ENCODE measurements at places on chromosomes 12 and 14.

- DNase-seq, result no peak
These were observed 201.7 kb downstream of the SNAPC1 start for GRCh38 chr14:61963926-61964325.

- DNase-seq, result no peak
These were observed 124.2 kb downstream of the NPAS3 start for GRCh38 chr14:33062881-33063280.

- DNase-seq, result no peak
These were observed 37.8 kb downstream of the HELB start for GRCh38 chr12:66340131-66340530.

GRCh38 chr12:92216092-92216491, 70.4 kb upstream of the BTG1 start:
- DNase-seq, result no peak

- no peak for DNase-seq
These were observed 4.8 kb downstream of the SCNN1A start for GRCh38 chr12:6370576-6370935.

DNA sequence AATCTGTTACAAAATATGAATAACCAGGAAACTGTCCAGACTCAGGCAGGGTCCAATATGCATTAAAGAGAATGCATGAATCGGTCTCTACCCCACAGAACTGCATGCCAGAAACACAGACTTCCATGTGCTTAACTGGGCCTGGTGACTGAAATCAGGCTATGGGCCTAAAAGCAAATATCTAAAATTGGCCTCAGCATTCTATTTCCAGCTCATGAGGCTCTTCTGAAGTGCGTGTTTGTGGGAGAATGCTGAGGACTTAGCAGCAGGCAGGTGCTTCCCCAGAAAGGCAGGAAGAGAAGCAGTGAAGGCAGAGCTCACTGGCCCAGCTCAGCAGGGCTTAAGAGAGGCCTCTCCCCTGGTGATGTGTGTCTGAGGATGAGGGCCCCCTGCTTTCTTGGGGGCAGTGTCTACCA, 48.5 kb downstream of the ADGRD1 start:
- DNase-seq, result no peak

DNA sequence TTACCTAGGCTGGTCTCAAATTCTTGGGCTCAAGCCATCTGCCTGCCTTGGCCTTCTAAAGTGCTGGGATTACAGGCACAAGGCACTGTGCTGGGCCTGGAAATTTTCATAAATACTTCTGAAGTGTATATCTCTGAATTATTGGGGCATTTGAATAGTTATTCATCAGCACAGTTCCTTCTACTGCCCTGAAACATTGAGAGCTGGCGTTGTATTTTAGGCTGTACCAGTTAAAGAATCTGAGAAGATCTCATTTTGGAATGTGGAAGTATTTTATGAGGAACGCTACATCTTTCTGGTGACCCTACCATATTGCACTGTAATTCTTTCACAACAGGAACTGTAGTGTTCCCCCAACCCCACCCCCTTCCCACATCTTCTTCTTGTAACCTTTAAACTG, 349.0 kb upstream of the RGS6 start:
- DNase-seq, result no peak

DNA sequence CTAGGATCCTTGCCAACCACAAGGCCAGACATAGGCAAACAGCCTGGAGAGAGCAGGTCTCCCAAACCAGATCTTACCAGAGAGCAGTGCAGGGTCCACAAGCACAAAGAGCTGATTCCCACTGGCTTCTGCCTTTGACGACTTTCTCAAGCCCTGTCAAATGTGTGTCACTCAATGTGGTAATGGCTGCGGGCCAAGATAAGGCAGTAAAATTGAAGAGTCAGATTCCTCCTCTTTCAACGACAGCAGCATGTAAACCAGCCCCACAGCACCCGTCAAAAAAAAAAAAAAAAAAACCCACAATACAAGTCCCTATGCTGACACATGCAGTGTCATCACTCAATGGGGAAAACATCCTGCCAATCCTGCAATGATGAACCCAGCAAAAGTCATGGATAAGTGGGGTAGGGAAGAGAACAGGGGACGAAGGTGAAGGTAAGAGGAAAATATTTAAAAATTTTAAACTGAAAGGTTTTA, at the start of gene STON2:
Gene STON2 (minus strand): TSS at position 123 of the 477 bp plus-strand sequence. CDS start 1,942 bp downstream, outside the sequence.
- no peak for DNase-seq

GRCh38 chr12:65632131-65632855, 192.0 kb upstream of the HMGA2 start:
- DNase-seq, result no peak

- no peak for DNase-seq
These were observed 41.6 kb downstream of the ITPR2 start for GRCh38 chr12:26791301-26791791.

- DNase-seq, result no peak
These were observed 11.3 kb upstream of the CDKN3 start for GRCh38 chr14:54385556-54385955.

GRCh38 chr12:57736741-57737466, 1.6 kb downstream of the AGAP2 start:
- DNase-seq, result no peak

GRCh38 chr12:14772946-14773345, 30.3 kb downstream of the WBP11 start:
- DNase-seq, result no peak

- no peak for DNase-seq
These were observed 48.7 kb downstream of the DLK1 start for GRCh38 chr14:100775351-100775830.

GRCh38 chr14:22432348-22432976, 156.6 kb downstream of the DAD1 start:
- no peak for DNase-seq

- no peak for DNase-seq
These were observed 23.3 kb downstream of the BMAL2 start for GRCh38 chr12:27355979-27356378.

- no peak for DNase-seq
These were observed 2.2 kb upstream of the SAV1 start for GRCh38 chr14:50670196-50670865.

DNA sequence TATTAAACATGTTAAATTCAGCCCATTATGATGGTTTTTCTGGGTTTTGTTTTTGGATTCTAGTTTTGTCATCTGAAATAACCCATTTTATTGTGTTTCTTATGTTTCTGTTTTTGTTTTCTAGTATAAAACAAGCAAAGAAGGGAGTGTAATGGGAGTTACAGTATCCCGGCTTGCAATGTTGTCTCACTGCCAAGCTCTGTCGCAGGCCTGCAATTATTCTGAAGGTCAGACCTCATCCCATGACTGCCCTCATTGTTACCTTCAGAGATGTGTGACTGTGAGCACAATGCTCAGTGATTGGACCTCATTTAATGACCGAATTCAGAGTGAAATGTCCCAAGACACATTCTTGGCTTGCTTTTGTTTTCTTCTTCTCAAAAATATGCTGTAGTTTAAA, 73.0 kb upstream of the ATF1 start:
- no peak for DNase-seq

DNA sequence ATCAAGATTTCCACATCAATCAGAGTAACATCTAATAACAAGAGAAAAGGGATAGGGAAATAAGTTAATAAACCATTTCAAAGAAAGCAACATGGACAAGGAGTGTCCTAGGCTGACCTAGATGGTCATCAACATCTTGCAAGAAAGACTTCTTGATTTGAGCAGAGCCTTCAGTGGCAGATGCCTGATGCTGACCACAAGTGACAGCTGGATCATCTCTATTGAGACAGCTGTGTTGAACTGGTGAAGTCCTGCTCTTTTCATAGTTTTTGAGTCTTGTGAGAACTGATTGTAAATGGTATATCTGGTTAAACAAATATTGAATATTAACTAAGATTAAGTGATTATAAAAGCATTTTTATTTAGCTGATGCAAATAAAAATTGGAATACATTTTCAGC, 1083.6 kb upstream of the LRFN5 start:
- DNase-seq, result no peak

DNA sequence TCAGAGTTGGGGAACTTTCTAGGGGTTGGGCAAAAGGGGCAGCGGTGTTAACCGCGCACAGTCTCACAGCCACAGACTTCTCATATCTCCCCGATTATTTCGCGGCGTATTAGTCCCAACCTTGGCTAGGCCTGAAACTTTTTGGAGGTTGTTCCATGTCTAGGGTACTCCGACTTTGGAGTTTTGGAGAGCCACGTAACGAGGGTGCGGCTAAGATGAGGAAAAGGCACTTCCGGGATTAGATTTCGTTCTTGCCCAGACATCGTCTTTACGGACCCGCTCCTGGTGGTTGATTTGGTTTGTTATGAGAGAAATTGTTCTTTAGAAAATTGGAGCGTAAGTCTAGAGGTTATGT, 513 bp downstream of the CCNK start:
- DNase-seq, result no peak

GRCh38 chr12:2326470-2326869, 273.7 kb downstream of the CACNA1C start:
- DNase-seq, result no peak

GRCh38 chr12:105084251-105085250, at the start of gene ALDH1L2:
Gene ALDH1L2 (minus strand): TSS chr12:105084458. CDS start chr12:105084436, 22 bp downstream.
- no peak for DNase-seq

DNA sequence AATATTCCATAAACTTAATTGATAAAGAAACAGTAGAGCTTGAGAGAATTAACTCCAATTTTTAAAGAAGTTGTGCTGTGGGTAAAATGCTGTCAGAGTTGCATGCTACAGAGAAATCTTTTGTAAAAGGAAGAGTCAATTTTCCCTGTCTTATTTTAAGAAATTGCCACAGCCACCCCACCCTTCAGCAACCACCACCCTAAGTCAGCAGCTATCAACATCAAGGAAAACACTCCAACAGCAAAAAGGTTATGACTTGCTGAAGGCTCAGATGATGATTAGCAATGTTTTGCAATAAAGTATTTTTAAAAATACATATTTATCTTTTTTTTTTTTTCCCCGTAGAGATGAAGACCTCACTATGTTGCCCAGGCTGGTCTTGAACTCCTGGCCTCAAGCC, 6.5 kb upstream of the DRAM1 start:
- no peak for DNase-seq

DNA sequence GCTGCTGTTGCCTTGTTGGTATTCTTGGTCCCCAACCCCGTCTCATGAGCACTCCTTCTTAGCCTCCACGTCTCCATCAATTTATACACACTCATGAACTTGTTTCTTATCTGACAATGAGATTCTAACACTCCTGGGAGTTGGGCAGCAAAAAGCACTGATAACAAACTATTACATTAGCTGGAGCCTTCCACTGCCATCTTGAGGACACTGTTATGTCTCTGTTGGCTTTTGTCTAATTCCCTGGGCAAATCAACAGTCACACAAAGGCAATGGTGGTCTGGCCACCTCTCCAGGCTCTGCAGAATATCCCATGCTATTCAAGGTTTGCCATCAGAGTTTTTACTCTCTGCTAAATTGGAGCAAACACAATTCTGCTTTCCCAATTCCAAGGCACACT, 117.8 kb upstream of the COCH start:
- no peak for DNase-seq

DNA sequence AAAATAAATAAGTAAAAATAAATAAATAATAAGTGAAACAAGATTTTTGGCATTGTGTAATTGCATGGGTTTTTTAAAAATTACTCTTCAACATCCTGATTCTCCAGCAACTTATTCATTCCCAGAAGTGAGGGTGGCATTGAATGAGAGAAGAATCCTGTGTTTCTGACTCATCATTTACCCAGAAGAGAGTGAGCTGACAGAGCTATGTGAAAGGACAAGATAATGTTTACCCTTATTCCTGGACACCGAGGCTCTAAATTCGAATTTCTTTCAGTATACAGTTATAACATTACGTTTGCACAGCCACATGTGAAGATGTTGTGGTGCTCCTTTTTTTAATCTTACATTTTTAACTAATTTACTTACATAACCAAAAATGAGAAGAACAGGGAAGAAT, 36.4 kb downstream of the BBS10 start:
- DNase-seq, result no peak

GRCh38 chr12:6768437-6768914, 2.3 kb downstream of the PTMS start:
- no peak for DNase-seq

GRCh38 chr14:37622231-37622923, 26.9 kb downstream of the TTC6 start:
- no peak for DNase-seq

DNA sequence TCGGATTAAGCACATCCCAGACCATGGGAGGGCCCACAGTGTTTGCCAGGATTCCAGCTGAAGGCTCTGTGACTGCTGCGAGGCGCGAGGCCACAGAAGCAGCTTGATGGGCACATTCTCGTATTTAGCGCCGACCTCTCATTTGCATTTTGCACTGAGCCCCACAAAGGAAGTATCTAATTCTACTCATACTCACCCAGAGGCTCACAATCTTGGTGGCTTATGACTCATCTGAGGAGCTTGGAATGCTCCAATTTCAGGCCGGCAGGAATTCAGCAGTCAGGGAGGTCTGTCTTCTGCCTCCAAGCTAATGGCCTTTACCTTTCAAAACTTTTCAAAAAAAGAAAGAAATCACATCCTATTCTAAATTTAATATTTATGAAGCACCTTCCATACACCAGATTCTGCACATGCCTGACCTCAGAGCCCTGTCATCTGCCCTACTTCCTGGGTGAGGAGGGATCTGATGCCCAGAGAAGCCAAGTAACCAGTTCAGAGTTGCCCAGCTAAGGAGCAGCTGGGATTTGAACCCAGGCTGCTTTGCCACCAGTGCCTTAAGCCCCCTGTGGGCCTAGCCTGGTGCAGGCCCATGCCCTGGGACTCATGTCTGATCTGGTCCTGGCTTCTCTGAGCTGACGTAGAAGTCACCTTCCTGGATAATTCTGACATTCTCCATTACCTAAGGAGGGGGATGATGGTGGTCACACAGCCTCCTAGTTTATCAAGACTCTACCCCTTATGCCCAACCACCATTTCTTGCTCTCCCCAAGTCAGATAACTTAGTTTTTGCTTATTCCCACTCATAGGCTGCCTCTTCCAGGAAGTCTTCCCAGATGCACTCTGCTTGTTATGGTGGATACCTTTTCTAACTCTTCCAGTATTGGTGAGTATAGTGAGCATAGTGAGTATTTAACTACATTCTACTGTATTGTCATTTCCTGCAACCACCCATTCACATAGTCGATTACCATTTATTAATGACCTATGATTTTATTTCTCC, 198.9 kb downstream of the RBM19 start:
- DNase-seq, result no peak

GRCh38 chr12:953776-954175, 4.3 kb upstream of the RAD52 start:
- DNase-seq, result no peak

DNA sequence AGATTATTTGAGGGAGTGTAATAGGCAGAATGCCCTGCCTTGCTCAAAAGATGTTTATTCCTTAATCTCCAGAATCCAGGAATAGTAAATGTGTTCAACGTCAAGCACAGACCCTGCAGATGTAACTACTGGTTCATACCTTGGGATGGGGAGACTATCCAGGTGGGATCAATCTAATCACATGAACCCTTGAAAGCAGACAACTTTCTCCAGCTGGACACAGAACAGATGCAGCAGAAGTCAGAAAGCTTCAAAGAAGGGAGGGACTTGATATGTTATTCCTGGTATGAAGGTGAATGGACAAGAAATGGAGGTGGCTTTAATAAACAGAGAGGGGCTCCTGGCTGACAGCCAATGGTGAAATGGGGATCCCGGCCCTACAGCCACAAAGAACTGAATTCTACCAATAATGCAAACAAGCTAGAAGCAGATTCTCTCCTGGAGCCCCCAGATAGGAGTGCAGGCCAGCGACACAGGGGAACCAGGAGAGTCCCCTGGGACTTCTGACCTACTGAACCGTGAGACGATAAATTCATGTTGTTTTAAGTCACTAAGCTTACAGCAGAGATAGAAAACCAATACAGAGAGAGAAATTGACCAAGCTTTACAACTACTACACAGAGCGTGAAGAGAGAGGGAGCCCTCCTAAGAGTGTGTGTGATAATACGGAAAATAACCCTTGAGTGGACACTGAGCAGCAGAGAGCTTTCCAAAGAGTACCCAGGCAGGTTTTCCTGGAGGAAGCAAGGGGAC, 133.5 kb upstream of the TMEM132C start:
- no peak for DNase-seq
